T-cell (primary cell): ENCODE measurements at places on chromosomes 12 and 14.

GRCh38 chr14:22871224-22872032 lies at the start of gene LRP10:
Gene LRP10 (plus strand): TSS chr14:22871740. CDS start chr14:22872304, 564 bp downstream.
- peak; percentile 63 for DNase-seq

GRCh38 chr12:42706321-42706720 lies 116.8 kb upstream of the PRICKLE1 start:
- DNase-seq, result no peak

GRCh38 chr12:104352106-104352713 lies 48.7 kb downstream of the EID3 start:
- no peak for DNase-seq

GRCh38 chr14:89899917-89900663 lies 54.4 kb downstream of the EFCAB11 start:
- DNase-seq, result peak; percentile 4

- DNase-seq, result no peak
Measured at GRCh38 chr14:86057018-86057667, 527.2 kb downstream of the FLRT2 start.

- no peak for DNase-seq
Measured at GRCh38 chr14:55272922-55273321, 1.7 kb downstream of the FBXO34 start.

GRCh38 chr12:112413855-112414625 lies 4.6 kb upstream of the RPL6 start:
- DNase-seq, result no peak

DNA sequence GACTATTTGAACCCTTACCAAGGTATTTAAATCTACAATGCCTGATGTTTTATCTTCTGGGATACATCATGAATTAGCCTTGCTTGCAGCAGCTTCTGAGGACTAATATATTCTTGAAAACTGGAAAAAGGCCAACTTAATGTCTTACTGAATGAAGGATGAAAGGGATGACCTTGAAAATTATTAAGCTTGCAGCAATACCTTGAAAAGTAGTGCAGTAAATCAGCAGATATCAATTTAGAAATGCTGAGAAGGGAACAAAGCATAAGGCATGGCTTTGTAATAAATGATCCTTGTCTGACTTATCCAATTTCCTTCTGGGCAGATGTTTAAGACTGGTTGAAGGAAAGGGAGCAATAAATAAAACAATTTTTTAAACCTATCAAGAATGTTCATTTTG lies 37.3 kb upstream of the FERMT2 start:
- DNase-seq, result no peak

GRCh38 chr12:42015051-42015461 lies 129.6 kb downstream of the GXYLT1 start:
- no peak for DNase-seq

DNA sequence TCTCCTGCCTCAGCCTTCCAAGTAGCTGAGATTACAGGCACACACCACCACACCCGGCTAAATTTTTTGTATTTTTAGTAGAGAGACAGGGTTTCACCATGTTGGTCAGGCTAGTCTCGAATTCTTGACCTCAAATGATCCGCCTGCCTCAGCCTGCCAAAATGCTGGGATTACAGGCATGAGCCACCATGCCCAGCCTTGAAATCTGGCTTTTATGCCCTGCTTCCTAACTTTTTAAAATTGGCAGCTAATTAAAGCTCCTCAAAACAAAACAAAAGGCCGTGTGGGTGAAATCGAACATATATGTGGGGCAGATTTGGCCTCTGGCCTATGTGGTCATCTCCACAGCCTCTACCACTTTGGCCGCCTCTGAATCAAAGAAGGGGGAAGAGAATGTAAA lies 37.9 kb downstream of the KCTD10 start:
- DNase-seq, result no peak

DNA sequence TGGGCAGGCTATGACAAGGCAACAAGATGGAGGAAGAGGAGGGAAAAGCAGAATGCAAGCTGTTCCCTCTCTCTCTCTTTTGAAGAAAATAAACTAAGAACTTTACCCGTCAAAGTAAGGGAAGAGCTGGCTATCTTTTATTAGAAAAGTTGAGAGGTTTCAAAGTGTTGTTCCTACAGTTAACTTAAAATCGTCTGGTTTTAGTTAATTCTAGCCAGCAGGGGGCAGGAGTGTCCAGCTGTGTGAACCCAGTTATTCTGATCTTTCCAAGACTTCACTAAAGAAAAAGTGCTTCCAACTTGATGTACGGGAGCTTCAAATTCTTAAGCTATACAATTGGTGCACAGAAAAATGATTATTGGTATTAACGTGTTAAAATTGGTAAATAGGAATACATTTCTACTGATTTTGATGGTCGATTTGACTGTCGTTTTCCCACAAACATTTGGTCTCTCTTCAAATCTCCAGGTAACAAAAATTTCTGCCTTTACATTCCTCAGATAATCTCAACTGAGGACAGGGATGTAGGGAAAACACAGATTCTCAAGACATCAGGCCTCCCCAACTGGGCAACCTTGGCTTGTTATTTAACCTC lies 28.4 kb upstream of the MON2 start:
- peak; percentile 30 for DNase-seq

DNA sequence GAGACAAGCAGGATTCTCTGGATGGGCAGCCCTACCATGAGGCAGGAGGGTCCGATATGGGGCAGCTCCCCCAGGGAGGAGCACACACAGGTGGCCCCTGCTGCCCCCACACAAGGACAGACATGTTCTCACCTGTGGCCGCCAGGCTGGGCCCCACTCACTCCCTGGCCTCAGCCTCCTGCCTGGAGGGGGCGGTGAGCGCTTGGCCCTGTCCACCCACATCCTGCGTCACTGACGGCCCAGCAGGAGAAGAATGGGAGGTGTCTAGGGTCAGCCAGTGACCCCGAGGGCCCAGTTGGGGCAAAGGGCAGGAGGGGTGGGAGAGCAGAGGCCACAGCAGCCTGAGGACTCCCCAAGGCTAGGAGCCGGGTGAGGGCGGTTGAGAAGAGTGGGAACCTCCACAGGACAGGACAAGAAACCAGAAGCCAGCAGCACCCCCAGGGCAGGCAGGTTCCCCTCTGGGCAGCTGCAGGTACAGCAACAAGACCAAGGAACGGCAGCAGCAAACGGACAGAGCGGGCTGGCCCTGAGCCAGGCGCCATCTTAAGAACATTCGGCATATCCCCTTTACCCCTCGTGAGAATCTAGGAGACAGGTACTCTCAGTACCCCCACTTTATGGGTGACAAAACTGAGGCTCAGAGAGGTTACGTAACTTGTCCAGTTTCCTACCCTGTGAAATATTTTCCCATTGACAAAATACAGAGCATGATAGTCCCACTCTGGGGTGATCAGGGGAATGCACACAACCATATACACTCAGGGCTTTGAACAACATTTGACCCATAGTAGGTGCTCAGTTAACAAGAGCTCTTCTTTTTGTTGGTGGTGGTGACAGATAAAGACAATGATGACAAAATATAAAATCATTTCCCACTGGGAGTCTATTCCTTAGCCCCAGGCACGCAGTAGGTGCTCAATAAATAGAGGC lies 74.3 kb downstream of the NCOR2 start:
- no peak for DNase-seq

GRCh38 chr12:131105351-131105735 lies 151.6 kb downstream of the ADGRD1 start:
- DNase-seq, result no peak

DNA sequence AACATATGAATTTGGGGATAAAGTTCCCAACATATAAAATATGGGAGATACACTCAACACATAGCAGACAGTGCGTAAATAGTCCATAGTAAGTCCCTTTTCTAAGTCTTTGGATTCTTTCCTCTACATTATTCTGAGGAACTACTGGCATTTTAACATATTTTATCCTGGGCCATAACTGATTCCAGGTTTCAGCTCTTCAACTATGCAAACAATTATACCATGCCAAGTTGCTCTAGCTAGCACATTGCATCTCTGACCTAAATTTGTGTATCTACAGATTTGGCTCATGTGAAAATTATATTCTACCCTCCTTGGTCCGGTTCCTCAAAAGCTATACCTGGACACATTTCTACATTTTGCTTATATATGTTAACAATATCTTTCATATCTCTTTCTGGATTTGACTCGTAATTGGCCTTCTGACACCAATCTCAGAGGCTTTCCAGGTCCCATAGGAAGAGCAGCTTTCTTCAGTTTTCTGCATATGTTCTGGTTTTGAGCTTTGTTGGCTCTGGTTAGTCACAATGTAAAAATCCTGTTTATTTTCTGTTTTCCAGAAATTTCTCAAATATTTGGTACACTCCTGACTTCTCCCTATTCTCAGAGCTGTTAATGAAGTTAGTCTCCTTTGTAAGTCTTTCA lies 305.4 kb downstream of the BMP4 start:
- DNase-seq, result no peak
